NK-92 treated with Interleukin-12 subunit alpha and Interleukin-12 subunit beta, amount 100 ng/mL, for 24 hours (cell line): ENCODE measurements at places on chromosomes 7 and 10.

GRCh38 chr7:86667732-86668131 is 24.0 kb downstream of the GRM3 start:
- DNase-seq: no peak

GRCh38 chr10:117442944-117443685 is 67.9 kb upstream of the PDZD8 start:
- DNase-seq: peak; percentile 18

- DNase-seq: no peak
Measured at GRCh38 chr10:95482501-95483233, 78.5 kb downstream of the SORBS1 start.

DNA sequence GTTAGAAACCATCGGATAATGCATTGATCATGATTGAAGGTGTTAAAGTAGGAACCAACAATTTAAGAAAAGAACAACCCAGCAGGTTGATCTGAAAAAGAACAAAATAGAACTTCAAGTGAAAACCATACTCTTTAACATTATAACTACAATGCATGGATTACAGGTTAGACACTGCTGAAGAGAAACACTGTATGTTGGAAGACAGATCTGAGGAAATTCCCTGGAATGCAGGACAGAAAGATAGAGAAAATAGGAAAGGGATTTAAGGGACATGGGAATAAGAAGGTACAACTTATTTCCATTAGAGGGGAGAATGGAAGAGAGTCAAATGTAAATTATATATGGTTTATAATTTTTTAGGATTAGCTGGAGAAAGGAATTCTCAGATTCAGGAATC is 303.3 kb downstream of the DNAJB6 start:
- DNase-seq: no peak

GRCh38 chr10:42950606-42951485 is 126.0 kb upstream of the RET start:
- no peak for DNase-seq

DNA sequence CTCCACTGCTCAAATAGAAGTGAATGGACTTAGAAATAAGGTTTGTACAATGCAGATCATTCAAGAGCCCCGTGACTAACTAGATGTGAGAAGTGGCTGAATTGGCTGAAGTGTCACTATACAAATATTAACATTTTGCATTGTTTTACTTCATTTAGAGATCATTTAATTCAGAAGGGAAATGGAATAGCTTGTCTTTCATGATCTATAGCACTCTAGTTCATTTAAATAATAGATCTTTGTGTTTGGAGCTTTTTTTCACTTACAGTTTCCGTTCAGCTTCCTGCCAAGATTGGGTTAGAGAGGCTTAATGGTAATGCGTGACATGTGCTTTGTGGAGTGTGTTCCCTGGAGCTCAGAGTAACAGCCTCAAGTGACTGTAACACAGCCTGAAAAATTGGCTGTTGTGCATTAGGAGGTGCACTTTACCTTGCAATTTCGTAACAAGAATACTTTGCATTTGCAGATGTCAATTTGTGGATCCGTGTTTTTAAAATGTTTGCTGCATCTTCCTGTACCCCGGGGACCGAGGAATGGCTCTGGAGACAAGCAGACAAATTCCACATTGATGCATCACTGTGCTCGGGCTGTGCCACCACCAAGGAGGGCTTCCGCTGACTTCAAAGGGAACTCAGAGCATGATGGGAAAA is 170.3 kb downstream of the NRP1 start:
- no peak for DNase-seq

DNA sequence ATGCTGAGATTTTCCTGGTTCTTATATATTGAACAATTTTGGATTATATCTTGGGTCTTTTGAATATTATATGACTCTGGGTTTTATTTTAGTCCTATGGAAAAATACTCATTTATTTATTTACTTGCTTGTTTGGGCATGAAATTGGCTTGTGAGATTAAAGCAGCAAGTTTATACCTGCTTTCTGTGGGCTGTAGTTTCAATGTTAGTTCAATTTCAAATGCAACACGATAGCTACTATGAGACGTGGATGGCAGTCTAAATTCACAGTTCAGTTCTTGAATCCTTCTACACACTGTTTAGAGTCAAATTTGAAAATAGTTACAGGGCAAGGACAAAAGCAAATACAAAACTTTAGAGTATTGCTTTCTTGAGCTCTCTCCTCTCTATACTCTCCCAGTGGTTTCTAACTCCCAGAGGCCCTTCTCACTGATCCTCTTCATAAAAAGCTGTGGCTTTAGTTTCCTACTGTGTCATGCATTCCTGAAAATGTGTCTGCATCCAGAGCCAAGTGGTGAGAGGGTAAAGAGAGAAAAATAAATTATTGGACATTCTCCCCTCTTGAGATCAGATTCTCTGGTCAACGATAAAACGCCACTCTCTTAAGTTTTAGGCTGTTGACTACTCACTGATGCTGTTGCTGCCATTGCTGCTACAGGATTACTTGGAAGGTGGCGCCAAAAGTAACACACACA is 34.4 kb downstream of the POLR1F start:
- DNase-seq: no peak

DNA sequence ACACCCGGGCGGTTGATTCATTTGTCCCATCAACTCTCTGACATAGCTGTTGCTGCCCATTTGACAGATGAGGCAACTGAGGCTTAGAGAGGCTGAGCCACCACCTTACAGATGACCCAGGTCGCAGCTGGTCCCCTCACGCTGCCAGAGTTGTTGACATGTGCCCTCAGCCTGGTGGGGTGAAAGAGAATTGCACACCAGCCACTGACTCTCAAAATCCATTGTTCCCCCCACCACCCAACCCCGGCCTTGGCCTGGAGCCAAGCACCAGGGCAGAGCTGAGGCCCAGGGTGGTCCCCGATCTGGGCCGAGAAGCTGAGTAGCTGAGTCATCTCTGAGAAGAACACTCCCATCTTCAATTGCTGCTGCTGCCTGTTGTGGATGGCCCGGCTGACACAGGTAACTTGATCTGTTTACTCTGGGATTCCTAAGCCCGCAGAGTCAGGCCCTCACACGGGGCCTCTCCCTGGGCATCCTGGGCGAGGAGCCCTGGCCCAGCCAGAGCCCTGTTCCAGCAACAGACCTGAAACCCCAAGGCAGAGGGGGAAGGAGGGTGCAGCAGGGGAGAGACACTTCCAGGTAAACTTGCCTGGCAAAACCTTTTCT is 27.5 kb downstream of the PVRIG start:
- no peak for DNase-seq

DNA sequence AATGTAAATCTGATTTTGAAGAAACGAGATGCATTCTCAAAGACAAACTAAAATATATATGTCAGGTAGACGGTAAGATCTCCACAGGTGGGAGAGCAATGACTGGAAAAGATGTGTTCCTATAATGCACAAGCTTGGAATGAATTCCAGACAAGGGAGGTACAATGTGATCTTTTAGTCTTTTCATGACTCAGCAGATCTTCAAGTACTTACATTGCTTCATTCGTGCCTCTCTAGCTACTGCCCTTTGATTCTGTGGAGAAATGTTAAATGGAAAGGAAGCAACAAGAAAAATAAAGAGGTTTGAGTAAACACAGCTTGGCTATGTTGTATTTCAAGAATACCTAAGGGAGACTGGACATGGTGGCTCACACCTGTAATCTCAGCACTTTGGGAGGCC is 106.6 kb downstream of the GAD2 start:
- DNase-seq: no peak

GRCh38 chr7:19772306-19772705 is 1.1 kb downstream of the TMEM196 start:
- no peak for DNase-seq

DNA sequence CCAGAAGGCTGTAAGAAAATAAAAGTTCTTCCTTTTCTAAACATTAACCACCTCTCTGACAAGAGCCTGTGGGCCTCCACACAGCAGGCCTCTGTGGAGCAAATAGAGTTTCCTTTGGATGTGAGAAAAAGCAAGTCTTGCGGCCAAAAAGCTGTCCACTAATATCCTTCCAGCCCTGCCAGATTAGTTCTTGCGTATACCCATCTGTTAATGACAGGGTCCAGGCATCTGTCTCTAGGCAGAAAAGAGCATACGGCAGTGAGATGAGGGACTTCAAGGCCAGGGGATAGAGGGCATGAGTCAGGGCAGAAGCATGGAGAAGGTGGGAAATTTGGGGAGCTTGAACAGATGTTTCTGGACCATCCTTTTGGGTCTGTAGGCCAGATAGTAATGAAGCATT is 164.9 kb downstream of the NSUN6 start:
- no peak for DNase-seq

DNA sequence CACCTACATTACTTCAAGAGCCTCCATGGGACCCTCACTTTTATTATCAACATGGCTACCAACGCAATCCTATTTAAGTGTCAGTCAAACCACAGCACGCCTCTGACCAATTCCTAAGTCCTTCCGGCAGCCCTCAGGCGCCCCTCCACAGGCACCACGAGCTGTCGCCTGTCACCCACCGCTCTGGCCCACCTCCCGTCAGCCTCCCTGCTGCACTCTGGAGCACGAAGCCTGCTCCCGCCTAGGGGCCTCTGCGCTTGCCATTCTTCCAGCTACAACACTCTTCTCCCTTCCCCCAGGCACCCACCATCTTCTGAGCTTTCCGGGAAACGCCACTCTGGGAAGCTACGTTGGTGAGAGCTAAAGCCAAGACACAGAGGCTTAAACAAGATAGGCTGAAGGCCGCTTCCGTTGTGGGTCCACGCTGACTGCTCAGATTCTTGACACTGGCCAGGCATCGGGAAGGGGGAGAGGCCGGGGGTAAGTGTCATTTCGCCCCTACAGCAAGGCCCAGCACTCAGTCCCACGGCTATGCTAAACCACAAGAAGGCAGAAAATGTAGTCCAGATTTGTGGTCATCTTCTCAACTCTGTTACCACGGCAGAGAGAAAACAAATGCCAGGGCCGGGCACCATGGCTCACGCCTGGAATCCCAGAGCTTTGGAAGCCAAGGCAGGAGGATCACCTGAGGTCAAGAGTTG is 56.7 kb downstream of the GNA12 start:
- DNase-seq: no peak

- no peak for DNase-seq
Measured at GRCh38 chr10:33623669-33624068, 289.2 kb upstream of the NRP1 start.

GRCh38 chr10:45673074-45673648 is 589 bp upstream of the ZFAND4 start:
- DNase-seq: no peak

- no peak for DNase-seq
Measured at GRCh38 chr7:30899630-30900029, 12.0 kb upstream of the AQP1 start.

GRCh38 chr7:131618391-131618790 is 62.0 kb upstream of the PODXL start:
- DNase-seq: no peak

DNA sequence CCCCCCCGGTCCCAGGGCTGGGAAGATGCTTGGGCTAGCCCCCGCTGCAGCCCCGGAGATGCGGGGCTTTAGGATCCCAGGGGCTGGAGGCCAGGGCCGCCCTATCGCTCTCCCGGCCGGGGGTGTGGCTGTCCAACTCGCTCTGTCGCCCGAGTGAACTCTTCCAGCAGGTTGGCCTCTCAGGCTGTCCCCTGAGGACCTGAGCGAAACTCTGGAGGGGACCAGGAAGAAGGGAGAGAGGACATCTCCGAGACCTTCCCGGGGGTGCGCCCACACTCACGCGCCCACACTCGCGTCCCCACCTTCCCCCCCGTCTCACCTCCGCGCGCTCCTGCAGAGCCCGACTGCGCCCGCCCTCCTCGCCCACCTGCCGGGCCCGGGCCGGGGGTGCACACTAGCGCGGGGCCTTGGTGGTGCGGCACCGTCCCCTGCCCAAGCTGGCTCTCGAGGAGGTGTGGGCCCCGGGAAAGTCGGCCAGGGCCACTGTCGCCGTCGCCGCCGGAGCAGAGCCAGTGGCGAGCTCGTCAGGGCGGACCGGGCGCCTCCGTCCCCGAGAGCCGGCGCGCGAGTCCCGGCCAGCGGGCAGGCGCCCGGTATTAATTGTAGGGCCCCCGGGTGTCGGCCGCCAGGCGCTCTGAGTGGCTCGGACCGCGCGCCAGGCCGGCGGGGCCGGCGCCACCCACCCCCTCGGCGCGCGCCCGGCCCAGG is 101.7 kb upstream of the SVIL start:
- no peak for DNase-seq

- no peak for DNase-seq
Measured at GRCh38 chr7:158663428-158663741, 41.2 kb downstream of the NCAPG2 start.

GRCh38 chr10:102669206-102670064 is 25.2 kb downstream of the TRIM8 start:
- peak; percentile 21 for DNase-seq

- no peak for DNase-seq
Measured at GRCh38 chr10:123399276-123399839, 245.2 kb downstream of the BUB3 start.

GRCh38 chr10:52442576-52442975 is 128.5 kb downstream of the DKK1 start:
- DNase-seq: no peak

DNA sequence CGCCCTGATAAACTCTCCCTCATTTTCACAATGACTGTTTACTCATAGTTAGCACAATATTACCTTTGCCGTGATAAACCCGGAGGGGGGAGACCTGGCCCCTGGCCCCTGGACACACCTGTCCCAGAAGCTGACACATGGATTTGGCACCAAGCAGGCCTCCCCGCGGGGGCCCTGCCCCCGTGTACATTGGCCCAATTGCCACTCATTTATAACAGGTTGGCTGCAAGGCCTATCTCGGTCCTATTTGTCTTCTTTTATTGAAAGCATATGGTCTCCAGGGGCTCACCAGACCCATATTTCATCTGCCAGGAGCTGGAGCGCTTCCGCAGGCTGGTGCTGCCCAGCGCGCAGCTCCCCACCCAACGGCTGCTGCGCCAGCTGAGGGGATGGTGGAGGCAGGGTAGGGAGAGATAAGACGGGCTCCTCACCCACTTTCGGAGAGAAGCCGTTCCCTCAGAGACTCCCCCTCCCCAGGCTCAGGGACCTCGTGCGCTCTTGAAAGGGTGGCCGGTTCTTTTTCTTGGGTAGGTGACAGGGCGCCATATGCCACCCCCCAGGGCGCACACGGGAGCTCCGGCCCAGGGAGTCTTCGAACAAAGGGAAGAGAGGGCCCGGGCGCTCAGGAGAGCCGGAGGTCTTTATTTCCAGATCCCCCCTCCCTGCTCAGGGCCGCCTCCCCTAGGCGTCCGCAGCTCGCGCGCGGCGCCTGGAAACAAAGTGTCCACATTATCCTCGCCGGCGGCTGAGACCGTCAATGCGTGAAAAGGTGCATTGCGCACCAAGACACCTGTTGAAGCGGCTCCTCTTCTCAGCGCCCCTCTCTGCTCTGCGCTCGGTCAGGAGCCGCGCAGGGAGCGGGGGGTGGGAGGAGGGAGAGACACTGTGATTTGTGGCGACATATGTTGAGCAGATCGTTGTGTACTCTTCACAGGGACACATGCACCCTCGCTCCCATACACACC is 4.3 kb upstream of the NEUROG3 start:
- no peak for DNase-seq

DNA sequence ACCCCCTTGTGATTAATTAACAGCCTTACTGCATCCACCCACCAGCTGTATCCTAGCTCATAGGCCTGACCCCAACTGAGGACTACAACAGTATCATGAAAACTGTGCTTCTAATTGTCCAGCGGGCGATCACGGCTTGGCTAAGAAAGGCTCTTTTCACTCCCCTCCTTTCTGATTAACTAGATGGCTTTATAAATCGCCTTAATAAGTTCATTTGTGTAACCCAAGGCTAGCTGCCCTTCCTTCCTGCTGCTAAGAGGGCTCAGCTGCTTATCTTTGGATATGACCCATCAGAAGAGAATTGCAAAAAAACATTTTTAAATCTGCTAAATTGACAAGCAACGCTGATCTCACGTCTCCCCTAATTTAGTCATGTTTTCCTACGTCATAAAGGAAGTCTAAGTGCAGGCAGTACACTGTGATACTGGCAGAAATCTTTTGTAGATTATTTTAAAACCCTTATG is 163.0 kb upstream of the LAMB4 start:
- no peak for DNase-seq
